ENCODE measurements at places on chromosomes 5 and 9.

DNA sequence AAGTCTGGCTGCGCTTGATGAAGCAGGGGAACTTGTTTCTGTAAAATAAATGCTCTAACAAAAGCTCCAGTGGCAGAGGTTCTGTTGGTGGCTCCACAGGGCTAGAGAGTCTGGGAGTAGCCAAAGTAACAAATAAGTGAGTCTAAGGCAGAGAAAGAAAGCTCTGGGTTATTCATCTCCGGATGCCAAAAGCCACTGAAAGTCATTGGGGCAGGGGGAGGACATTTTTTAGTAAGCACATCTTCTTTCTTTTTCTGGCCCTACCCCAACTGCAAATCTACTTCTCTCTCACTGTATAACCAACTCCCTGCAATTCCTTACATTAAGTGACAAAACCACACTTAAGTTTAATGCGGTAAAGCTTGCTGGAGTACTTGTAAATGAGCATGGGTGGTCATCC is 141.6 kb downstream of the INSYN2B start:
- DNase-seq = no peak

GRCh38 chr5:56166671-56167385 is 66.3 kb downstream of the ANKRD55 start:
- no peak for DNase-seq

- DNase-seq = no peak
Observed at GRCh38 chr9:132541870-132542830, 40.3 kb upstream of the BARHL1 start.

DNA sequence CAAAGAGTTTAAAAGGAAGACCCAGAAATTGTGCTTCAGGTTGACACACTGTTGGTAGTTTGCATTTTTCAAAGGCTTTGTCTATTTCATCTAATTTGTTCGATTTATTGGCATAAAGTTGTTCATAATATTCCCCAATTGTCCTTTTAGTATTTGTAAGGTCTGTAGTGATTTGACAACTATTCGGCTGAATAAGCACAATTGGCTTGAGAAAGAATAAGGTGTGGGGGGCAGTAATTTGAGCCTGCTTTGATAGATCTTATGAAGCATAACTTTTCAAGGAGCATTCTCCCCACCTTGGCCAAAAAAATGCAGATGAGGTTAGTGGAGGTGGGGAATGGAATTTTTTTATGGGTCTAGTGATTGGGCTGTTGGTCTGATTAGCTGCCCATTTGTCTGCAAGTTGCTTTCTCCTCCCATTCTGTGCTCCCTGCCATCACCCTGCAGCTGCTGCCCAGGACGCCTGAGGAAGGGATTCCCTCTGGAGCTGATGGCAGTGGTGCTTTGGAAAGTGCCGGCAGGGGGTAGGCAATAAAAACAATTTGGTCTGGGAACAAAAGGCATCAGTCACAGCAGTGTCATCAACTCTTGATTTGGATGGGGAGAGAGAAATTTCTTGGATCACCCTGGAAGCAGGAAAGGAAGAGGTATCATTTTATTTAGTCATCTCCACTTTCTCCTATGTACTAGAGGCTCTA is 26.6 kb downstream of the WNT8A start:
- peak; percentile 21 for DNase-seq

- DNase-seq = no peak
Observed at GRCh38 chr9:72997387-72997995, 44.6 kb upstream of the ALDH1A1 start.

GRCh38 chr9:135700525-135700924 is 1.2 kb upstream of the SOHLH1 start:
- DNase-seq = no peak

DNA sequence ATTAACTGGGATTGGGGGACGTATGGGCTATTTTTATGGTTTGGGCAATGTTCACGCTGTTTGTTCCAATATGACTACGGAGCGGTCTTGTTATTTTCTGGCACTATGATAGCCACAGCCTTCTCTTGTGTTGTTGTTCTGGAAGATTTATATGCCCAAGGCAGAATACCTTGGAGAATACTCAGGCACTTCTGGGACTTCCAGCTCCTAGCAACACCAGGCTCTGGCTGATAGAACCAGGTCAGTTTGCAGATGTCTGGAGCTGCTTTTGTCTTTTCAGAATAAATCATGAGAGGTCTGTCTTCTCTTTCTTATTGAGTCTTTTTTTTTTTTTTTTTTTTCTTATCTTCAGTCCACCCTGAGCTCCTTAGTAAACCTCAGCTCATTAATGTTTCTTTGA is 262.5 kb downstream of the MED10 start:
- no peak for DNase-seq

GRCh38 chr5:17727098-17727497 is 92.8 kb downstream of the TAF11L14 start:
- no peak for DNase-seq

GRCh38 chr5:159905496-159905895 is 10.8 kb upstream of the ADRA1B start:
- DNase-seq = peak; percentile 95

DNA sequence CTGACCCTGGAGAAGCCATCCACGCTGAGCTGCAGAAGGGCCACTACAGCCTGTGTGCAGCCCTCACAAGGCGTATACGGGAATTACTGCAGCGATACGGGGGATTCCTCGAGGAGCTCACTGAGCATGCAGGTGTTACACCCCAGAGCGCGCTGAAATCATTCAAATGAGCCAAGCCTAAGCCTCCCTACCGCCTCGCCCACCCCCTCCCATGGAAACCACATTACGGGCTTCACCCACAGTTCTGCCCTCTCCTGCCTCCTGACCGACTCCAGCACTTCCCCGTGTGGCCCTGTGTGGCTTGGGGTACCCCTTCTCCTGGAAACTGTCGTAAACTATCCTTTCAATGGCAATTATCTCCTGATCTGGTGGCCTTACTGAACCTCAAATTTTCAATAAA is 13.3 kb downstream of the SURF6 start:
- no peak for DNase-seq

GRCh38 chr9:12961276-12961809 is 186.5 kb downstream of the LURAP1L start:
- no peak for DNase-seq

DNA sequence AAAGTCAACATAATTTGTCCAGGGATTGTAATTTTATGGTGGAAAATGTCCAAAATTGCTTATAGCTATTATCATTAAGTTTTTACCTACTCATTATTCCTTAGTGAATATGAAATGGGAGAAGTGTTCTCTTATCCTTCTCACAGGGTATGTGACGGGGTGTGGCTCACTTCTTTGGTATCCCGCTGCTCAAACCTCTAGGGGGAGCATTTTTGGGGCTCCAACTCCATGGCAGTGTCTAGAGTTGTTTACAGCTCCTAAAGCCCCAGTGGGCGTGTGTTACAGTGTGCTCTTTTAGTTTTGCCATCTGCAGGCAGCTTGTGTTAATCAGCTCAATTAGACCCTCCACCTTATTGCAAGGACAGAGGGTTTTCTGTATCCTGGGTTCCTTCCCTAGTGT is 89.4 kb downstream of the CDKN2A start:
- no peak for DNase-seq

GRCh38 chr5:58985759-58986158 is 402.9 kb downstream of the RAB3C start:
- no peak for DNase-seq

- DNase-seq = no peak
Observed at GRCh38 chr5:89901983-89902382, 507.6 kb downstream of the CETN3 start.

DNA sequence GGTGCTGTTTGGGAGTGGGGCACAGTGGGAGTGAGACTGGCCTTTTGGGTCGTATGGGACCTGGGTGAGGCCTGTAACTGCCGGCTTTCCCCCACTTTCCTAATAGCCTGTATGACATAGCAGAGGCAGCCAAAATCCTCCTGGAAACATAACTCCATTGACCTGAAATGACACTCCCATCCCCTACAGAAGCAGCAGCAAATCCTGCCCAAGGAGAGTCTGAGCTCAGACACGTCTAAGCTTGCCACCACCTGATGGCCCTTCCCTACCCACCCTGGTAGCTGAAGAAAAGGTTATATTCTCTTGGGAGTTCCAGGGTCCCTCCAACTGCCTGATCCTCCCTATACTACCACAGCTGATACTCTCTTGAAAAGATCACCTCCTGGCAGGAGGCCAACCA is 179.8 kb upstream of the ARRDC3 start:
- DNase-seq = no peak

DNA sequence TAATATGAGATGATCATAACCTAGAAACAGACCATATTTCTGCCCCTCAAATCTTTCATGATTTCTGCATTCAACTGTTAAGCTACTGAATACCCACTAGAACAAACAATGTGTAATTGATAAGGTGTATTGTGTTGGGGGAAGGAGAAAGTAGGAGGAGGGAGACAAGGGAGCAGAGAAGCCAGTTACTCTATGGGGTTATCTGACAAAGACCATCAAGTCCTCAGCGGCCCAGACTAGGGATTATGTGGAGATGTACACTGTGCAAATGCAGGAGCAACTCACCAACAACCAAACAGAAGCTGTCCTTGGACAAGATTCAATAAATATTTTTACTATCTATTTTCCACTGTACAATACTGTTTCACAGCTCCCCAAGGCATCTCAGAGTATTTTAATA is 2.7 kb downstream of the NRG2 start:
- no peak for DNase-seq

GRCh38 chr9:98002808-98003207 is 19.7 kb downstream of the ANP32B start:
- DNase-seq = no peak

DNA sequence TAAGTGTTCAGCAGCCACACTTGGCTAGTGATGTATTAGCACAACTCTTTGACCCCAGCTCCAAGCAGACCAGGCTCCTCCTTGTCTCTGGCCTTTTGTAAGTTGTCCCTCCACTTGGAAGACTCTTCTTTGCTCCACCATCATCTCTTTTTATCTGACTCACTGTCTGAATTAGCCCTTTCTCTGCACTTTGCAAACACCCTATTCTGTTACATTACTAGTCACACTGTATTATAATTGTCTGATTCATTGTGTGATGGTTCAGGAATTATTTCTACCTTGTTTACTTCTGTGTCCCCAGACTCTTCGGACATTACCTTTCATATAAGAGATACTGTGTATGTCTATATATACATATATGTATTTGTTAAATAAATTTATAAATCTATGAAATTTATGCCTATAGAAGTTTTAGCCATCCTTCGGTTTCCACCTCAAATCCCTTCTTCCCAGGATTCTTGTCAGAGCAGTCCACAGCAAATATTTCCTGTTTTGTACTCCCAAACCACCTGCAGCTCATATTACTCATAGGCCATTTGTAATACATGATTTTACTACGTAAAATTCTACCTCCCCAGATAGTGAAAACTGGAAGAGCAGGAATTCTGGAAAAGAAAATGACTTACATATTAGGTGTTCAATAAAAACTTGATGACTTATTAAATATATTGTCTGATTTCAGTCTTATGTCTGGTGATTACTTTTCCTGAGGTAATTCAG is 69.0 kb downstream of the MTAP start:
- DNase-seq = no peak

- DNase-seq = no peak
Observed at GRCh38 chr9:134327671-134328231, 1.5 kb downstream of the RXRA start.

- DNase-seq = no peak
Observed at GRCh38 chr5:154049636-154050035, 10.9 kb downstream of the MFAP3 start.

- DNase-seq = peak; percentile 31
Observed at GRCh38 chr9:131366761-131367401, 27.0 kb upstream of the PRRC2B start.

GRCh38 chr5:51691538-51692079 is 308.4 kb downstream of the ISL1 start:
- no peak for DNase-seq

DNA sequence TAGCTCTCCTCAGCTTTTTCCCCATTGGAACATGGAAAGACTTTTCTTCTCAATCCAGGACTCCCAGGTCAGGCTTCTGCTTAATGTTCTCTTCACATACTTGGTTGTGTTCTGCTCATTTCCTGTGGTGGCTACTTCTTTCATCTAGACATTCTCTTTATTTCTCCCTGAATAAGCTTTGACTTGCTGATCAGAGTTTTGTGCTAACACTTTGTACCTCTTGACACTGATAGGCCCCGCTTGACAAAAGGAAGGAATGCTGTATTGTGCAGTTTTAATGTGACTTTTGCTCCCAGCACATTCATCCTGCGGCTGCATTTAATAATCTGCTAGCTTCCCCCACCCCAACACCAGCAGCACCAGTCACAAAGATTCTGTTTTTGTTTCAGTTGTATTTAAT is 90.9 kb upstream of the MINAR2 start:
- no peak for DNase-seq

- no peak for DNase-seq
Observed at GRCh38 chr5:18113721-18114120, 479.5 kb downstream of the TAF11L14 start.

GRCh38 chr5:80269991-80270438 is 14.2 kb upstream of the SERINC5 start:
- DNase-seq = no peak

GRCh38 chr5:140992828-140993227 is 26.6 kb downstream of the PCDHAC2 start:
- DNase-seq = no peak

DNA sequence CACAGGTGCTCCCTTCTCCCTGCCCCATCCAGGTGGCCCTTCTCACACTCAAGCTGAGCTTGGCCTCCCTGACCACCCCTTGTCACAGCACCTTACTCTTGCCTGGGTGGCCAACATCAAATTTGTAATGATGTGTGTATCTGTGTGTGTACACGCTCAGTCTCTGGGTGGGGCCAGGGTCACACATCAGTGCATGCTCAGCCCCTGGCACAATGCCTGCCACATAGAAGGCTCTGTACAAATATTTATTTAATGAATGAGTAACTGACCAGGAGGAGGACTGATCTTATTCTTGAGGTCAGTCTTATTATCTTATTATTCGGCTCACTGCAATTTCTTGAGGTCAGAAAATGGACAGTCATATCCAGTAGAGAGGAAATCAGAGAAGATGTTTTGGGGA is 41.3 kb upstream of the HAND1 start:
- DNase-seq = peak; percentile 92

- DNase-seq = no peak
Observed at GRCh38 chr9:109416135-109416706, 81.9 kb downstream of the PTPN3 start.

DNA sequence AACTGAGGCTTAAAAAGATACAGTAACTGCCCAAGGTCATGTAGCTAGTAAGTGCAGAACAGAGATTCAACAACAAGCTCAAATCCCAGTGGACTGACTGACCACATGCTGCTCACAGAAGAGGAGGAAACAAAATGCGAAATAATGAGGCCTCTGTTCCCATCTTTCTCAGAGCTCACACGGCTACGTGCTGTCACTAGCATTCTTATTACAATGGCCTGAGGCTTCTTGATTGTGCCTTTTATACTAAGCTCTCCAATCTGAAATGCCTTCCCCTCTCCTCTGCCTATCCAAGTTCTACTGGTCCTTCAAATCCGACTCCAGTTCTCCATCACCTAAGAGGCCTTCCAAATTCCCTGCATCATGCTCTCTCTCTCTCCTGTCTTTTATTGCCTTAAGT is 26.0 kb downstream of the SGTB start:
- no peak for DNase-seq
